ENCODE measurements at places on chromosomes 16 and 17. TPM values are rescaled to one million over a fixed set of nuclear protein-coding genes. Genes with fewer than 3 reads are reported as not detected.
A peak's percentile ranks its signal among the peaks of the same experiment; 100 is the strongest.

DNA sequence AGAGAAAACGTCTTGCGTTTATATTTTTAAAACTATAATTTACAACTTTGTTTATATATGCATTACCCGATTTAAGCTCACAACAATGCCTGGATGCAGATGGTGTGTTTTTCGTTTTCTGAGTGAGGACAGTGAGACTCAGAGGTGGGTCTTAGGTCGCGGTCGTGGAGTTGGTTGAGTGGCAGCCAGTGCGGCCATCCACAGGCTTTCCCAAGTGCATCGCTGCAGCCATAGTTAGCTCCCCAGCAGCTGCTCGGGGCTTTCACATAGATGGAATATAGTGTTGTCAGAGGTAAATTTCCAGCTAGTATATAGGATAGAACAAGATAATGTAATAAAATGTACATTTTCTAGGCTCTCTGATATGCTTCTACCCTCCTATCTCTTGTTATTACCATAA, 417.8 kb downstream of the CDH13 start:
- DNase-seq = no peak

TM4SF5 gene
- total RNA-seq = not detected

DNA sequence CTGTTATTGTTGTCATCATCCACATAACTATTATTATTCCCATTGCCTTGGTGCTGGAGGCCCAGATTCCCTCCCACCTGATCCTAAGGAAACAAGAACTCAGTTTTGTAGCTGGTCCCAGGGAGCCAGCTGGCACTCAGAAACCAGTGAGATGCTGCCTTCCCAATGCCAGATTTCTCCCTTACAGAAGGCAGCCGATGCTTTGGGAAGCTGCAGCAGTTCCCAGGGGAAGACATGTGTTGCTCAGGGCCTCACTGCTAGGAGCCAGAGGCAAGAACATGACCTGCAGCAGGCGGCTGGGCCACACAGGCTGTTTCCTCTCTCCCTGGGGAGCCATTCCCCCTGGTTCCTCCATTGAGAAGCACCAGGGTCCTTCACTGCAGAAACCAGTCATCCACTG, 59.9 kb upstream of the GRIN2A start:
- no peak for DNase-seq

CCDC92B gene
- 0.16 TPM for total RNA-seq

- no peak for DNase-seq
These were observed 5.9 kb downstream of the HPR start for GRCh38 chr16:72068930-72069329.

DNA sequence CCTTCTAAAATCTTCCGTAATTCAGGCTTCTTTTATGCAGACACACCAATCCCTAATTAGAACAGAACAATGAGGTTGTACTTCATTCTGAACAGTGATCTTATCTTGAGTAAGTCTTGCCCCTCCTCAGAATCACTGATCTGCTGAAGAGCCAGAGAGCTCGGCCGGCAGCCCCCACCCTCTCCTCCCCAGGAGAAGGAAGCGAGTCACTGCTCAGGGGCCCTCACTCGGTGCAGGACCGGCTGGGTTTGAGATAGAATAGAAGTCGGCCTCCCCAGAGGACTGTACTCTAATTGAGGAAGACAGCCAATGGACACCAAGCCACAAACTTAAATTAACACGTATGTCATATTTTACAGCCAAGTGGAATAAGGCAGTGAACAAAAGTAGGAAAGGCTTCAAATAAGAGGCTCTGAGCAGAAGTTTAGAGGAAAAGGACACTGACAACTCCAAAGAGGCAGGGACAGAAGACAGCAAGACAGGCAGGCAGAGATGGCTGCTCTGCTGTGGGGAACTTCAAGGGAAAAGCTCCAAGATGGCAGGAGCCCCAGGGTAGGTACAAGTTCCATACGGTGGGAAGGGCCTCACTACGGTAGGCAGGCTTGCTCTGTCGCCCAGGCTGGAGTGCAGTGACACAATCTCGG, 18.6 kb downstream of the CREBBP start:
- no peak for DNase-seq

TSNAXIP1 gene
- 0.49 TPM for total RNA-seq

NOG gene
- 0.41 TPM for total RNA-seq

AMDHD2 gene
- total RNA-seq = 9.3 TPM

GRCh38 chr17:27294689-27295630, 1.0 kb downstream of the WSB1 start:
- DNase-seq = no peak

DNA sequence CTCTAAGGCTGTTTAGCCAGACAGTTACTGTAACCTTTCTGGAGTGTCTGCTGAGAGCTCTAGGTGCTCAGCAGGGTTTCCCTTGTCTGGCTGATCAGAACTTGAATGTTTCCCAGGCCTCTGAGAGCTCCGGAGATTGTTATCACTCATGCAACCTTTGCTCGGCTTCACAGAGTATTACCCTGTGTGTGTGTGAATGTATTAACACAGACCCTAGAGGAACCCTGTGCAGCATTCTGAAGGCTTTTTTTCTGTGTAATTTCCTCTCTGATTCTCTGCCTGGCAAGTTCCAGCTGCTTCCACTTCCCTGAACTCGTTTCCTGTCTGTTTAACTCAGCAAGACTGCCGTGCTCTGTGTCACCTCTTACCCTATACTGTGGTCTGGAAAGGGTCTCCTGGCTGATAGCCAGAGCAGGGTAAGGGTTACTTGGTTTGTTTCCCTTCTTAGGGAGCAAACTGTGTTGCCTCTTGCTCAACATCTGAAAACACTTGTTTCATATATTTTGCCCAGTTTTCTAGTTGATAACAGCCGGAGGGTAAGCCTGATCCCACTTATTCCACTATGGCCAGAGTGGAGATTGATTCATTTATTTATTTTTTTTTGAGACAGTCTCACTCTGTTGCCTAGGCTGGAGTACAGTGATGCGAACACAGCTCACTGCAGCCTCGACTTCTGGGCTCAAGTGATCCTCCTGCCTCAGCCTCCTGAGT, 21.7 kb downstream of the PRMT7 start:
- DNase-seq = no peak

- no peak for DNase-seq
These were observed 562.2 kb upstream of the ZFHX3 start for GRCh38 chr16:73610160-73610559.

DNA sequence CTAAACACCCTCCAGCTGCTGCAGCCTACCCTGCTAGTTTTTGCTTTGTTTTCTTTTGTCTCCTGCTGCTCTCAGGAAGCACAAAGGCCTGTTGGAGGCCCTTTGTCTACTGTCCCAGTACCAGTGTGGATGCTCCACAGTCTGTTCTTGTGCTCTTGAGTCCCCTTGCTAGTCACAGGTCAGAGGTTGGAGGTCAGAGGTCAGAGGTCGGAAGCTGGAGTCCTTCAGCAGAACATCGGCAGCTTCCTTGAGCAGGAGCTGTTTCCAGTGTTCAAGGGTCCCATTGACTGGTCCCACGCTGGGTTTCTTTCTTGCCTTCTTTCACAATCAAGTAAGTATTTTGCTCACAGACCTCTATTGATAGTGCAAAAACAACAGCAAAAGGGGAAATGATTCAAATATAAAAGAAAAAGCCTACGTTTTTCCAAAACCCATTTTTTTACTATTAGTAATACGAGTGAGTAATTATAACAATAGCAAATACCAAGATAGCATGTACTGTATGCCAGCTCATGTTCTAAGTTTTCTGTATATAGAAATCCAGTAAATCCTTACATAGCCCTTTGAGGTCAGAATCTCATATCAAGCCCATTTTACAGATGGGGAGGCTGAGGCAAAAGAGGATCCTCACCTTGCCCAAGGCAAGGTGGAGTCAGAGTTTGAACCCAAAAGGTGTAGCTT, 10.9 kb upstream of the IL34 start:
- DNase-seq = peak; percentile 33

DNA sequence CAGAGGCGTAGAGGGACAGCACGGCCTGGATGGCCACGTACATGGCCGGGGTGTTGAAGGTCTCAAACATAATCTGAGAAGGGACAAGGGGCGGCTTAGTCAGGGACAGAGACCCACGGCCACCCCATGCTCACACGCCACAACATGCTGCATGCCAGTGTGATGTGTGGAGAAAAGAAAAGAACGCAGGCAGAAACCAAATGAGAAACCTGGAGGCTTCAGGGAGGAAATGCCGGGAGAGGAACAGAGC, 1.1 kb downstream of the ACTG1 start:
- no peak for DNase-seq

- no peak for DNase-seq
These were observed 100.1 kb downstream of the MARF1 start for GRCh38 chr16:15542734-15543347.

CES4A gene
- 11.0 TPM for total RNA-seq

DNA sequence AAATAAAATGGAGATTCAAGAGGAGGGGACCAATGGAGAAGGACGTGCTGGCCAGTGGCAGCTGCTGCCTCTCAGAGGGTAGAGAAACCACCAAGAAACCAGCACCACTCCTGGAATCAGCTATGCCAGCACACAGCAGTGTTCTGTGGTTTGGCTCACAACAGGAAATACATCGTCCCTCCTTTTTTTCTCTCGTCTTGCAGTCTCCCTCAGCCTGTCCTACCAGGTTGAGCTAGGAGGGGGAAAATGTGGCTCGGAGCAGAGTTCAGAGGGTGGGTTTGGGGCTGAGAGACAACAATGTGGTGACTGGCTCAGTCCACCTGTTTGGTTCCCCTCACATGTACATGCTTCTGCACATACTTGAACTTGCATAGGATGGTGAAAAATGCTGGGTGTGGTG, 19.9 kb upstream of the SLC16A5 start:
- DNase-seq = no peak

- DNase-seq = no peak
These were observed 40.1 kb upstream of the USP7 start for GRCh38 chr16:9003763-9004162.

GRCh38 chr17:59899099-59899498, 6.2 kb downstream of the RPS6KB1 start:
- DNase-seq = no peak

- DNase-seq = peak; percentile 65
These were observed 3.7 kb downstream of the RHBDL3 start for GRCh38 chr17:32269377-32269776.

KCNJ12 gene
- total RNA-seq = 12.3 TPM

KRTAP1-3 gene
- not detected for total RNA-seq

- peak; percentile 86 for DNase-seq
These were observed at the start of gene FBXO31 for GRCh38 chr16:87383505-87384161. Gene FBXO31 (minus strand): TSS chr16:87383776. CDS start chr16:87383744, 32 bp downstream.

PDE6G gene
- total RNA-seq = not detected

GRCh38 chr17:50101346-50102163, 6.4 kb downstream of the PDK2 start:
- peak; percentile 70 for DNase-seq

SLC12A3 gene
- total RNA-seq = not detected

DNA sequence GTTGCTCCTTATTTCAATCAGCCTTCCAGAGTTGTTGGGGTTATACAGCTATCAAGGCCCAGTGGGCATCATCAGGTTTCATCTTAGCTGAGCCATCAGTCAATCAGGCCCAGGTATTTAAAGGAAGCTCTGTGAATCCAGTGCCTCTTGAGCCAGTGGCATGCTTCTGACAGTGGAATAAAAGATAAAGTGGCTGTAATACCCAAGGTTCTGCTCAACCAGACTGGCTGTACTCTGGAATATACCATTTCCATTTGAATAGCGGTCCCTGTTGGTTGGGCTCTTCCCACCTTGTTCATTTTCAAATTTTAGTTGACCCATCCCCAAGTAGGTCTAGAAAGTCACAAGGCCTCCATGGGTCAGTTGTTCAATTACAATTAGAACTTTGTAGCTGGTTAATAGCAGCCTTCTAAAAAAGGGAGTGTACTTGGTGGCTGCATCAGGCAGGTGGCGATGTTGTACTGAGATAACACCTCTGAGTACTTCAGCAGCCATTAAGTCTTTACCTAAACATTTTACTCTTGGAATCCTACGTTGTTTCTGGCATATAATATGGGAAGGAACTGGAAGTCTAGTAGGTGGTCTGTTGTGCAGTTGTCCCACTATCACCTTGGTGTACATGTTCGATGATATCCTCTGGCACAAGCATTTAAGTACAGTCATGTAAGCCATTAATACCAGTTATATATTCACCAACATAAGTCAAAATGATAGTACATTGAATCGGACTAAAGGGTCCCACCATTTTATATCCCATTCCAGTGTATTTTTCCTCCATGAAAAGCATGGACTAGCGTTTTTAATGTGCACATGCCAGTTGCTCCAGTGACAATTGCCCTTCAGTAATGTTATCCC, 294.1 kb downstream of the BCAS3 start:
- DNase-seq = no peak

EVI2A gene
- total RNA-seq = 2.9 TPM

CX3CL1 gene
- total RNA-seq = 11.7 TPM

DNA sequence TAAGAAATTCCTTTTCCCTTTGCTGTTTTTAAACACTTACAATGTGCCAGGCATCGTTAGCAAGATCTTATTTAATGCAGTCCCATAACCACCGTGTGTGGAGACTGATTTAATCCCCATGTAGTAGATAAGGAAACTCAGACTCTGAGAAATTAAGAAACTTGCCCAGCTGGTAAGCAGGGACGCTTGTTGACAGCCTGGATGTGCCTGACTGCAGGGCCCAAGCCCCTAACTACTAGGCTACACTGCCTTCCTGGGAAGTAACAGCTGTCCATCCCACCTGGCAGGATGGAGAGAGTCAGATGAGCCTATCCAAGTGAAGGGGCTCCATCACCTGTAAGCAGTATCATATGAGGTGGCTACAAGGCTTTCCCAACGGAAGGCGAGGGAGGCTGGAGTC, 23.1 kb downstream of the CDK5RAP3 start:
- DNase-seq = no peak

DGKE gene
- 4.2 TPM for total RNA-seq
